ENCODE measurements at places on chromosomes 5 and 9.

GRCh38 chr5:55063899-55064298 lies 38.5 kb upstream of the GZMA start:
- peak; percentile 12 for DNase-seq

DNA sequence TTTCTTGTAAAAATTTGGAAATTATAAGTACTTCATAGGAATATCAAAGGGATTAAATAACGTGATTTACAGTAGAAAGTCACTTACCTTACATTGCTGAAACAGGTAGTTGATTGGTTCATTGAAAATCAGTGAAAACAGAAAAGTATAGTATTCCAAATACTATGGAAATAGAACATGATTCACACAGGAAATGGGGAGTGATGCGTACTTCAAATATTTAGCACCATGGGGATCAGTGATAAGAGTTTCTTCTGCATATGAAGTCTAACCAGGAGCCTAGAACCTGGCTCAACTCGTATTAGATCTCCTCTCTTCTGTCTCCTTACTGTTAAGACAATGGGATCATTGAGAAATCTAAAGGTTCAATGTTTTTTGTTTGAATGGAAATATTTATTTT lies 133.3 kb downstream of the FAM174A start:
- peak; percentile 72 for DNase-seq

DNA sequence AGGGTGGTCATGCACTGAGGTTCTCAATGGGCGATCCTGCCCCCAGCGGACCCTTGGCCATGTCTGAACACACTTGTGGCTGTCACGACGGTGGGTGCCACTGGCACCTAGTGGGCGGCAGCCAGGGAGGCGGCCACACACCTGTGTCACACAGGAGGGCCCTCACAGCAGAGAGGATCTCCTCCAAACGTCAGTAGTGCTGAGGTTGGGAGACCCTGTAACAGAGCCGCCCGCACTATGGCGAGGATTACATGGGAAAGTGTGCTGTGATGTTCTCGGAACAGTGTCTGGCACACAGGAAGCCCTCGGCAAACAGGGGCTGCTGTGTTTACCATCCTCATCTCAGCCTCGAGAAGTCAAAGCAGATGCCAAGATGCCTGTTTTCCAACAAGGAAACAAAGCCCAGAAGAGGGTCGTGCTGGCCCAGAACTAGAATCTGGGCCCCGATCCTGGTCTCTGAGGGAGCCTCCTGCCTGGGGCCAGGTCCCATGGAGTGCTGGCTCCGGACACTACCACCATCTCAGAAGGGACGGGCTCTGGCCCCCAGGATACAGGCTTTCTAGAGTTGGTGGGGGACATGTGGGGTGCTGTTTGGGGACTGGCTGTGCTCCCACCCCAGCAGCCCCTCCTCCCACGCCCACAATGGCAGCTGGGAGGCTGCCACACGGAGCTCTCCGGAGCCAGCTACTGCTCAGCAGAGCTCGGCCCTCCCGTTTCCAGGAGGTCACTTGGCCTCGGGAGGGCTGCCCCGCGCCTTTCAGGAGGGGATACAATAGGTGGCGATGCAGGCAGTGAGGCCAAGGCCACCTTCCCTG lies 48.2 kb downstream of the DBH start:
- no peak for DNase-seq

DNA sequence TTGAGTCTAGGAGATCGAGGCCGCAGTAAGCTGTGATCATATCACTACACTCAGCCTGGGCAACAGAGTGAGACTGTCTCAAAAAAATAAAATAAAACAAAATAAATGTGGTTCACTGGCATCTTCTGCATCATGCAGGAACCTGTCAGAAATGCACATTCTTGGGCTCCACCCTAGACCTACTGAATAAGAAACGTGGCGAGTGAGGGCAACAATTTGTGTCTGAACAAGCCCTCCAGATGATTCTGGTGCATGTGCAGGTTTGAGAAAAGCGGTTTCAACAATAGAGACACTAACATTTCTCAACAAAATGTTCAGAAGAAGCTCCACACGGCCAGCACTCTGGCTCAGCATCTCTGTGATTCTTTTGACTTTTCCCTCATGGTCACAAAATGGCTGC lies 42.8 kb upstream of the CPEB4 start:
- no peak for DNase-seq

DNA sequence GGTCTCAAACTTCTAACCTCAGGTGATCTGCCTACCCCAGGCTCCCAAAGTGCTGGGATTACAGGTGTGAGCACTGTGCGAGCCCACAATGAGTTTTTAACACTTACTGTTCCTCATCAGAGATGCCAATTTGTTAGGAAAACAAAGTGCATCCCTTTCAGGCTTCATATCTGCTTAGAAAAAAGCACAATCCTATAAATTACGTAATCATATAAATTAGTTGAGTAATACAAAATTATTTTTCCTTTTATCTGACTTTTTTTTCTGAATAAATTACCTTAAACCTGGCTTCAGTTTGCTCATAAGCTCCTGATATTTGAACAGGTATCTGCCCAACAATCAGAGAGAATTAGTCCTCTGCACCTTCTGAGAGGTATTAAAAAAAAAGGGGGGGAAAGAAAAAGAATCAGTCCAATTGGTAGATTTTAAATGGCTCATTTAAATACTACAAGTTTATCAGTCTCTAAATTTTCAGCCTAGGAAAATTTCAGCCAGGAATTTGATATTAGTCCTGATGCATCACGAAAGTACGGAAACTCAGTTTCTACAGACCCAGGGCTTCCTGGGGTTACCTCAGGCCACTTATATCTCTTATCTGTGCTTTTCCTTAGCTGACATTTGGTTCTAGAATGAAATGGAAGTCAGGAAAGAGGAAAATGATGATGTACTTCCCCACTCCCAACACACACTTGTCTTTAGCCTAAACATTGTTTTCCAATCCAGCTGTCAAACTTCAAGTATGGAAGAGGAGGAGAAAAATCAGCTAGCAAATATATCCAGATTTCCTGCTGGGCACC lies 26.8 kb downstream of the ITGA1 start:
- no peak for DNase-seq

GRCh38 chr5:68679041-68679440 lies 414.8 kb upstream of the SLC30A5 start:
- DNase-seq, result no peak

GRCh38 chr5:40385544-40385943 lies 294.2 kb upstream of the PTGER4 start:
- DNase-seq, result no peak

GRCh38 chr9:96417661-96418082 lies 498 bp downstream of the ZNF367 start:
- DNase-seq, result no peak

- no peak for DNase-seq
Observed at GRCh38 chr9:124789531-124789930, 12.6 kb downstream of the OLFML2A start.

- no peak for DNase-seq
Observed at GRCh38 chr9:17906176-17906840, 327.4 kb downstream of the SH3GL2 start.

DNA sequence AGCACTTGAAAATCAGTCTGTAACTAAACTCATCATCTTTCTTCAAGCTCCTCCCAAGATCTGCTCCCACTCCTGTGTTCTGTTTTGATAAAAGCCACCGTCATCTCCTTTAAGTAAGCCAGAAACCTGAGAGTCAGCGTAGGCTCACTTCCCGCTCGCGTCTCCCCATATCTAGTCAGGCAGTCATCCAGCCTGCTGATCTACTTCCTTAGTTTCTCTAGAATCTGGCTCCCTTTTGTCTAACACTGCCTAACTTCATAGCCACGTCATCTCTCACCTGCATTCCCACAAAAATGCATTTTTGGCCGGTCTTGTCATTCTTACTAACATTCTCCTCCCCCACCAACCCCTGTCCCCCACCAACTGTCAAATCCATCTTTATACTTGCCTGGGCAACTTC lies 3.0 kb upstream of the TJP2 start:
- no peak for DNase-seq

- no peak for DNase-seq
Observed at GRCh38 chr5:10964806-10965205, 203.8 kb upstream of the DAP start.

GRCh38 chr9:7166074-7166473 lies 408.3 kb downstream of the KDM4C start:
- no peak for DNase-seq

DNA sequence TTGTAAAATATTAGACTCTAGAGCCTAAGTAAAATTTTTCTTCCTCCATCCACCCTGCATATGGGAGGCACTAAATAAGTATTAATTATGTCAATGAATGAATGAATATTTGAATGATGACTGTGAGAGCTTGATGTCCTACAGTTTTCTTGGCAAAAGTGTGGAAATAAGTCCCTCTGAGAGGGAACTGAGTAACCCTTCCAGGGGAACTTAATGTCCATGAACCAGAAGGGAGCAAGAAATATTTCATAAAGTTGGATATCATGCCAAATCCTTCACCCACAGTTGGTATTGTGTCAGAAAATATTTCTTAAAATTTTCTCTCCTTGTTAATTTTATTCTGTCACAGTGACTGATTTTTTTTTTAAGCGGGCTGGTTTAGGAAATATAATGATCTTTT lies 36.6 kb downstream of the NNT start:
- no peak for DNase-seq

GRCh38 chr5:80763873-80764647 lies 109.3 kb upstream of the DHFR start:
- DNase-seq, result no peak

- no peak for DNase-seq
Observed at GRCh38 chr9:100071271-100071670, 27.5 kb downstream of the ERP44 start.

GRCh38 chr5:82538339-82539034 lies 260.3 kb upstream of the RPS23 start:
- DNase-seq, result no peak

- DNase-seq, result no peak
Observed at GRCh38 chr5:107885601-107886000, 214.9 kb upstream of the EFNA5 start.

DNA sequence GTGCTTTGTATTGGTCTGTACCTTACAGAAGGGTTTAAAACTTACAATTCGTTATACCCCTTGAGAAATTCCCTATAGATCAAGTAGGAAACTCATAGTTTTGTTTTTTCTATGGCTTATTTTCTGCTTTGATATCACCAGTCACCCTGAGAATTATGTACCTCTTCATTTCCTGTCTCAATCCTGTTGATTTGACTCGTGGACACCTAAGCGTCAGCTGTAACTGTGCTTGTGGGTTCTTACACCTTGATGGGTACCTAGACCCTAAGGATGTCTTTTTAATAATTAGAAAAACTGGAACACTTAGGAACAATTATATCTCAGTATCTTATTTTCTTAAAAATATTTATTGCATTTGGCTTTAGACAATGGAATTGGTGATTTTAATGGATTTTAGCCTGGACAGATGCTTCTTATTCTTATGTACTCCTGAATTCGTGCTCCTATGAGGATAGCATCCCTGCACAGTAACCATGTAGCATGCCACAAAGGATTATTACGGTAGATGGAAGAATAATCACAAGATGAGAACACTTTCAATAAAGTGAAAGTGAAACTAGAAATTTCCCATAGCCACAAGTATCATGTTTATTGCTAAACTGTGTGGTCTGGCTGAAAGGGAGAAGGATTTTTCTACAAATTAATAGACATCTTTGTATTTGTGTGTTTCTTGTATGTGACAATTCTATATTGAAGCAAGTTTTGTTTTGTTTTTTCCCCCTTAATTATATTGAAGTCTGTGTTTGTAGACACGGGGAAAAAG lies 1920.3 kb upstream of the WWC1 start:
- no peak for DNase-seq

GRCh38 chr5:16616536-16617273 lies at the start of gene RETREG1:
Gene RETREG1, minus strand, starts transcription at chr5:16616997. Its CDS starts 26 bp downstream, at chr5:16616971.
- DNase-seq, result no peak

DNA sequence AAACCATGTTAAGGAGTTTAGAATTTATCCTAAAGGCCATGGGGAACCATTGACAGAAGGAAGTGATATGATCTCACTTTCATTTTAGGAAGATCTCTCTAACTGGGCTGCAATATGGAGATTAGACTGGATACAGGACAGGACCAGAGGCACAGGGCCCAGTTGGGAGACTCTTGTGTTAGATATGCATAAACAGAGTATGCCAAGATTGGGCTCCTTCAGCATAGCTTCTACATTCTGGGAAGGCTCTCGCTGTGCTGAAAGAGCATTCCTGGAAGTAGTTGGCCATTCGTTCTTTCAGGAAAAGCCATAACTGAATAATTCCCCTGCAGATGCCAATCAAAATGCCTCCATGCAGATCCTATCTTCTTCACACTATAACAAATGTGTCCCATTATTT lies 204.5 kb downstream of the CWC27 start:
- DNase-seq, result no peak

- no peak for DNase-seq
Observed at GRCh38 chr9:3398232-3398648, 127.6 kb downstream of the RFX3 start.

DNA sequence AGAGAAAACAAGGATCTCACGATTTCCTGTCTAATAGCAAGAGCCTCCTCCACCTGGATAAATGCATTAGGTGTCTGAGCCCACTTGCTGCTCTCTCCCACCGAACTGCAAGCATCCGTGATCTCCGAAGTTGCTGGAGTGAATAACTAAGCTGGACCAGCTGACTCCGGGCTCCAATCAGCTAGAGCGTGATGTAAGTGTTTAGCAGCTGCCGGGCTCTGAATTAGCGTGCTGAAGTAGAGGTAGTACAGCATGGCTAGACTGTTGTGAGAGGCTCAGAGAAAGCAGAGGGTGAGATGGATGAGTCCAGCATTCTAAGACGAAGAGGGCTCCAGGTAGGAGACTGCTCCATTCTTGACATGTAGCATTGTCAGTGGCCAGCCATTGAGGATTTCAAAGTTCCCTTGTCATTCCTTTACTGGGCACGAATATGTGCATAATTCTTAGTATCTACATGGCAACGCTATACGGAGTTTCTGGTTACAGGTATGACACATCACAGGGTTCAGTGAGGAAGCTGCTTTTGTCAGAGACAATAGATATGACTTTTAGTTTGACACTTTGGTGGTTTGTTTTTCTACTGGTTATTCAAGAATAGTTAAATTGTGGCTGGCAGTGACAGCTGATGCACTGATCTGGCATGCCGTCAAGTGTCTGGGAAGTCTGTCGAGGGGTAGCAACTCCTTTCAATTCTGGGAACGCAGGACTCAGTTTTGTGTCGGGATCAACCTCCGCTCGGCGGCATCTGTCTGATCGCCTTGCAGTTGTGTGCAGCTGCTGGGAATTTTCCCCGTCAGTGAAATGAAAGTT lies 232.6 kb downstream of the MAST4 start:
- peak; percentile 83 for DNase-seq

GRCh38 chr5:34547300-34548085 lies 108.6 kb upstream of the RAI14 start:
- no peak for DNase-seq

DNA sequence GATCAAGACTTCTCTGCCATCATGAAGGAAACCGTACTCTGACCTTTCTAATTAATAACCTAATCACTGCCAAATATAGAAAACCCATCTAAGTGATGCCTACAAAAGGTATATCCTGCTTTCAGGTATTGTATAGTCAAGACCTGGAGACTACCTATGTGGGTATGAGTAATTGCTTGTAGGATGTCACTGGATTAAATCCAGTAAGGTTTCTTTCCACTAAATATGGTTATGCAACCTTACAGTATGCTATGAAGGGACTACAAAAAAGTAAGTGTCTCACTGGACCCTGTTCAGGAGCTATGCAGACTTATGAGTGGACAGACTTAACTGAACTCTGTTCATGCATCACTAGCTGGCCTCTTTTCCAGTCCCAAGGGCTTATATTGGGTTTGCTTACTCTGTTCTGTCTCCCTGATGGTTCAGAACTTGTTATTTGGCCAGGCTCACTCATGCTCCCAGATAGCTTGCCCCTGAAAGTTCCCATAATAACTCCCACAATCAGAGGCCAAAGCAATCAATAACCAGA lies 51.1 kb downstream of the PDE6A start:
- no peak for DNase-seq

All from brain microvascular endothelial cell (primary cell).